ENCODE measurements at places on chromosomes 12 and 14.

DNA sequence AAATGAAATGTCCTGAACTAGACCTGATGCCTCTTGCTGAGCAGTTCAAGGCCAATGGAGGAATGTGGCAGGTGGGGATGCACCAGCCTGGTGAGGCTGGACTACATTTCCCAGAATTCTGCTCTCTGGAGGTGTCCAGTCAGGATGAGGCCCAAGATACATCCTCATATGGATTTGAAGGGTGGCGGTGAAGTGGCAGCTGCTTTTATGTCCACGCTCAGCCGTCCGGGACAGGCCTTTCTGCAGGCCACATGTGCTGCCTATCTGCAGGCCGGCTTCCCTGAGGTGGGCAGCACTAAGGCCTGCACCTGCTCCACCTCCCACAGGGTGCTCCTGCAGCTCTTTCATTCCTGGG lies 230.2 kb downstream of the BCL11B start:
- no peak for DNase-seq

- no peak for DNase-seq
Measured at GRCh38 chr12:15428632-15429031, 106.3 kb downstream of the PTPRO start.

- DNase-seq, result no peak
Measured at GRCh38 chr12:95337146-95337545, 119.5 kb downstream of the VEZT start.

GRCh38 chr12:28308891-28309290 lies 118.6 kb downstream of the CCDC91 start:
- no peak for DNase-seq

GRCh38 chr12:116916714-116917114 lies 6.0 kb downstream of the FBXW8 start:
- DNase-seq, result no peak

DNA sequence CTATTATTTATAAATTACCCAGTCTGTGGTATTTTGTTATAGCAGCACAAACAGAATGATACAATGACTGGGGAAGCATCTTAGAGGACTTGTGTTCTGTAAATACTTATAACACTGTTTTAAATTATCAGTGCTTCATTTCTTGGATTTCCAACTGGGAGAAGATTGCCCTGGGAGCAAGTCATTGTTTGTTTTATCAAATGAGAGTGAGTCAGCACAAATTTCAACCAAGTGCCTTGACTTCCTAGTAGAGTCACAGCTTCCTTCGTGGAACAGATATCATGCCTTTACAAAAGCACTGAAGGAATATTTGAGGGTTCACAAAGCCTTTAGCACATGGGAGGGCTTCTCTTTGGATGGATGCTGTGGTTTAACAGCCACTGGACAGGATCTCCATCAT lies 234.1 kb downstream of the KTN1 start:
- no peak for DNase-seq

GRCh38 chr12:91772411-91772810 lies 373.2 kb downstream of the BTG1 start:
- no peak for DNase-seq

DNA sequence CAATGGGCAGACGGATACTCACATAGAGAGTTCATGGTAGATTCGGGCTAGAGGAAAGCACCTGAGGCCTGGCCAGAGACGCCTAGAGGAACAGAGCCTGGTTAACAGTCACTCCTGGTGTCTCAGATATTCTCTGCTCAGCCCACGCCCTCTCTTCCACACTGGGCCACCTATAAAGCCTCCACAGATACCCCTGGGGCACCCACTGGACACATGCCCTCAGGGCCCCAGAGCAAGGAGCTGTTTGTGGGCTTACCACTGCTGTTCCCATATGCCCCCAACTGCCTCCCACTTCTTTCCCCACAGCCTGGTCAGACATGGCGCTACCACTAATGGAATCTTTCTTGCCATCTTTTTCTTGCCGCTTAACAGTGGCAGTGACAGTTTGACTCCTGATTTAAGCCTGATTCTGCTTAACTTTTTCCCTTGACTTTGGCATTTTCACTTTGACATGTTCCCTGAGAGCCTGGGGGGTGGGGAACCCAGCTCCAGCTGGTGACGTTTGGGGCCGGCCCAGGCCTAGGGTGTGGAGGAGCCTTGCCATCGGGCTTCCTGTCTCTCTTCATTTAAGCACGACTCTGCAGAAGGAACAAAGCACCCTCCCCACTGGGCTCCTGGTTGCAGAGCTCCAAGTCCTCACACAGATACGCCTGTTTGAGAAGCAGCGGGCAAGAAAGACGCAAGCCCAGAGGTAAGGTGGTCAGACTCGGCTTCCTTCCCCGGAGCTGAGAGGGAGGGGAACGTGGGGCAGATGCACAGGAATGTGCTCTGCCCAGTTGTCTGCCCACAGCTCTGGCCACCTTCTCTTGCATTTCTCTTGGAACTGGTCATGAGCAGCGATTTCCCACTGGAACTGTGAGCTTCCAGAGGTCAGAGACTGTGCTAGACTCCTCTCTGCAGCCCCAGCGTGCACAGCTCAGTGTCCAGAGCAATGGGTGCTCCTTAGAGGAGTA lies at the start of gene CD4:
Gene CD4, plus strand, starts transcription at position 557 of the 953 bp plus-strand sequence. CDS start 10,611 bp downstream, outside the sequence.
- DNase-seq, result no peak
